ENCODE measurements at places on chromosomes 6 and 20.

GRCh38 chr6:17740559-17741220 is 34.0 kb upstream of the NUP153 start:
- DNase-seq = no peak

DNA sequence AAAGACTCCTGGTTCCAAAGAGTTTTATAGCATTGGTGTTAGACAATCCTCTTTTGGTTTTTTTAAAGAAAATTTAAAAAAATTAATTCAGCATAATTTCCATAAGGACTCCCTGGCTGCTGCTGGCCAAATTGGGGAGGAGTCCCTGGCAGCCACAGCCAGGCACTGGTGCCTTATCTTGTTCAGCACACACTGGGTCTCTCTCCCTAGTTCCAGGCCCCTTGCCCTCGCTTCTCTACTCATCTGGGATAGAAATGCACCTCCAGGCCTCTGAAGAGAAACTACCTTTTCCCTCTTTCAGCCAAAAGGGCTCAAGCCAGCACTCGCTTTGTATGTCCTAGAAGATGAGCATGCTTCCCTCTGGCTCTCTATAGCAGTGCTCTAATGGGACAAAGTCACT is 13.4 kb upstream of the MAPK13 start:
- no peak for DNase-seq

GRCh38 chr6:3546121-3546520 is 89.3 kb upstream of the SLC22A23 start:
- DNase-seq = no peak

- no peak for DNase-seq
These were observed 34.9 kb downstream of the ELOVL5 start for GRCh38 chr6:53313784-53314400.

DNA sequence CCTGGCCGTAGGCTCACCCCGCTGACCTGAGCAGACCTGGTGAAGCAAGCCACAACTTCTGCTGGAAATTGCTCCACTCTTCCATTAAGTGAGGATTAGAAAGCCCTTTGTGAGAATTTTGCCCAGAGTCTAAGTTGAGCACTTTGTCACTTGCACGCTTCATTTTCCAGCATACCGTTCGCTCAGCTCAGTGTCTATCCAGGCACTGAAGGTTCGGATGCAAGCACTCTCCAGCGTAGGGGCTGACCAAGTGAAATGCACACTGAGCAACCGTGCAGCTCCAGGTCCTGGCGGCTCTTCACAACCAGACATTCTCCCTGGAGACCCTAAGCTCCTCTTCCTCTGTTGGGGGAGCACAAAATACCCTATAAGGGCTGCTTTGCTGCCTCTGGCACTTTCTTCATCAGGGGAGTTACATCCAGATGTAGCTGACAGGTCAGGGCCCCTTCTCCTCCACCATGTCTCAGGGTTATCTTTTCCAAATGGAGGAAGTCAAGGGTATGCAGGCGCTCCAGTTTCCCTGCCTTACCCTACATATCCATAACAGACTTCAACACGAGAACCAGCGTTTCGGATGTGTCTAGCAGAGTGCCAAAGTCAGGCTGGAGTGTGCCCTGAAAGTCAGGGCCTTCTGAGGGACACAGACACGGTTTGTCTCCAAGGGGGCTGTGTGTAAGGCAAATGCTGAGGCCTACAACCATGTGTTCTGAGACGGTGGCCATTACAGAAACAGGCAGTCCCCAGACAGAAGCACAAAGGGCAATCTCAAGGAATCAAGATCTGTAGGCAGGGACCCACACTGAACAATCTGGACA is 146.7 kb upstream of the AFDN start:
- DNase-seq = no peak

DNA sequence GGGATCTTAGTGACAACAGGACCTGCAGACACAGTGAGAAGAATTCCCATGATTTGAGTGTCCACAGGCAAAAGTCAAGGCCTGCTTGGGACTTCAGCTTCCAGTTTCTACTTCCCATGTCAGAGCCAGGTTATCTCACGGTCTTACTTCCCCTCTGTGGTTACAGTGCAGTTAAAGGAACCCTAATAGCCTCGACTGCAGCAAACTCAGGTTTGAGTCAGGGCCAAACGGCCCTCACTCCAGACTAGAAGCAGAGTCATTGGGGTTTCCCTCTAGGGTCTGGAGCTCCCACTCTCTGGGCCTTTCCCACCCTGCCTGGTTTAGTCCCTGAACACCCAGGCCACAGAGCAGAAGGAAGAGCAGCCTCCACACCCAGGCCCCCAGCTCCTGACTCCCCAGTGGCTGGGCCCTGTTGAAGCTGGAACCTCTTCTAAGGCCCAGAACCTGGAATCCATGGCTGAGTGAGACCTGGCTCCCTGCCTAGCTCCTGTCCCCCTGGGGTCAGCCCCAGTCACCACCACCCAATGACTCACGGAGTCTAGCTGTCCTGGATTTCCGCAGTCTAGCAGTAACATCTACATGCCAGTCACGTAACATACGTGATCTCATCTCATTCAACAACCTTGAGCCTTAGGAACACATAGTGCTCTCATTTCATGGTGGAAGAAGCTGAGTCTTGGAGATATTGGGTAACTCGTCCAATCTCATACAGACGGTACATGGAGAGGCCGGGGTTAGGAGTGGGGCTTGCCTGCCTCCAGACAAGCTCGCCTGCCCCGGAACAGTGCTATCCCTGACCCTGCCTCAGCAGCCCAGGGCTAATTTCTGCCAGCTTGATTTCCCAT is 9.2 kb upstream of the GHRH start:
- DNase-seq = no peak

Measured in epithelial cell of proximal tubule (primary cell).